ENCODE measurements at places on chromosomes 3 and 15.

- DNase-seq = no peak
These were observed 576.2 kb upstream of the KCNMB2 start for GRCh38 chr3:177960014-177960413.

DNA sequence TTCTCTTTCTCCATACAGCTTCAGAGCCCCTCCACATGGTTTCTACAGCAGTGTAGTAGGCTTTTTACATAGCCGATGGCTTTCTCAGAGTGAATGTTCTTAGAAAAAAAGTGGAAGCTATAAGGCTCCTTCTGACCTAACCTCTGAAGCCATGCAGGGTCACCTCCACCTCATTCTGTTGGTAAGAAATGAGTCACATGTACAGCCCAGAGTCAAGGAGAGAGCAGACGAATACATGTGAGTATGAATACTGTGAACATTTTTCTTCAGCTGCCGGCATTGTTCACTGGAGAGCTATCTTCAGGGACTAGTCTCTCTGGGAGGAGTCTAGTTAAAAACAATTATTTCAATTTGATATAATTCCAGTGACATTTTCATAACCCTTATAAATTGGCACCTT is 68.2 kb upstream of the THRB start:
- DNase-seq = no peak

GRCh38 chr3:69082805-69083204 is 1.9 kb upstream of the ARL6IP5 start:
- peak; percentile 28 for DNase-seq

DNA sequence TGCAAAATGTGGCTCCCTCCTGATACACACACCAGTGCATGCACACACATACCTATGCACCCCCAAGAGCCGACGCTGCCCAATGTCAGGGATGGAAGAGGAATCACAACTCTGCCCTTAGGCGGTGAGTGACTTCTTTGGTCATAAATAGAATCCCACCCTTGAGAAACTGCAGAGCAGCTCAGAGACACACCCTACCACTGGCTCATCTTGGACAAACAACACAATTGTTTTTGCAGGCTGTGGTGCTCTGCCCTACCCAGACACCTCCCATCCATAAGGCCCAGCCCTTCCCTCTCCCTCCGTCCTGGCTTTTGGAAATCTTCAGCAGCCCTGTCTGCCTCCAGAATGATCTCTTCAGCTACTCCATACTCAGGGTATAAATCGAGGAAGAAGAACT is 73.8 kb upstream of the HRH1 start:
- DNase-seq = no peak

DNA sequence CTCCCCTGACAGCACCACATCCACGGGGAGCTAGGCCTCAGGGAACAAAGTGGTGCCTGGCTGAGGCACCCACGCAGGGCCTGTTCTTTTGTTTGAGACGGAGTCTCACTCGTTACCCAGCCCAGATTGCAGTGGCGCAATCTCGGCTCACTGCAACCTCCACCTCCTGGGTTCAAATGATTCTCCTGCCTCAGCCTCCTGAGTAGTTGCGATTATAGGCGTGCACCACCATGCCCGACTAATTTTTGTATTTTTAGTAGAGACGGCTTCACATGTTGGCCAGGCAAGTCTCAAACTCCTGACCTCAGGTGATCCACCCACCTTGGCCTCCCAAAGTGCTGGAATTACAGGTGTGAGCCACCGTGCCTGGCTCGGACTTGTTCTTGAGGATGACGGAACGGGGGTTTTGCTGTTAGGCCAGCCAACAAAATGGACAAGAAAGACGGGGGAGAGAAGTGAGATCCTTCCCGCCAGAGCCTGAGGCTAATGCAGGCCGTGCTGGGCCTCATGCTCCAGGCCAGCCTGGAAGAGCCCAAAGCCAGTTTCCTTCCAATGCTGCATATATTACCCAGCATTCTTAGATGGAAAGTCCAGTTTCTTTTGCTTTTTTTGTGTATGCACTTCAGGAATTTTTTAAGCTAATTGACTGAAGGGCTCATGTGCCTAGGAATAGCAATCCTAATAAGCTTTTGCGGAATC is 28.1 kb upstream of the FURIN start:
- no peak for DNase-seq

DNA sequence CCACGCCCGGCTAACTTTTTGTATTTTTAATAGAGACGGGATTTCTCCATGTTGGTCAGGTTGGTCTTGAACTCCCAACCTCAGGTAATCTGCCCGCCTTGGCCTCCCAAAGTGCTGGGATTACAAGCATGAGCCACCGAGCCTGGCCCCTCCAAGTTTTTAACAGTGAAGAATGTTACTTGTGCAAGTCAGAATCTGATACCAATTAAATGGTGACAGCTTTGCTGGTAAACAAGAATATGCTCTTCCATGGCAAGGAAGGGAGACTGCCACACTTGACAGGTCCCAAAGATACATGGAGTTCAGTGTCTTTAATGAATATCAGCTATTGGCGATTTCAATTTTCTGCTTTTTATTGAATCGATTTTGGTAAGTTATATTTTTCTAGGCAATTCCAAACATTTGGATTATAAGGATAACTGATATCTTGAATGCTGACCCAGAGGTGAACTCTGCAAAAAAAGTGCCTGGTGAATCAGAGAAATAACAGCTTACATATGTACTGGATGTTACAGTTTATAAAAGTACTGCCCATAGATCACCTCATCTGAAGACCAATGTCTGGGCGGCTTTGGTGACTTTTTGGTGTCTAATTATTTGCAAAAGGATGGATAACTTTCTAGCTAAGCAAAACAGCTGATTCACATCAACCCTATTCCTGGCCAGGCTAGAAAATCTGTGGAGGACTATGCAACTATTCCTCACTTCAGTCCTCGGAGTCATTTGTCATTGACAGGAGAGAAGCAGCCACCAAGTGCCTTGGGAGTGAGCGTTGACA is 1.2 kb downstream of the PARP16 start:
- no peak for DNase-seq

GRCh38 chr3:143354342-143354741 is 234.8 kb downstream of the CHST2 start:
- DNase-seq = no peak

- DNase-seq = peak; percentile 62
These were observed 2.1 kb downstream of the TRIM69 start for GRCh38 chr15:44738340-44738984.

GRCh38 chr3:187401856-187402255 is 33.7 kb downstream of the RTP4 start:
- DNase-seq = no peak

GRCh38 chr3:196454935-196455334 is 22.7 kb upstream of the UBXN7 start:
- DNase-seq = no peak

- no peak for DNase-seq
These were observed 67.0 kb upstream of the SEC61A1 start for GRCh38 chr3:127985216-127985615.

DNA sequence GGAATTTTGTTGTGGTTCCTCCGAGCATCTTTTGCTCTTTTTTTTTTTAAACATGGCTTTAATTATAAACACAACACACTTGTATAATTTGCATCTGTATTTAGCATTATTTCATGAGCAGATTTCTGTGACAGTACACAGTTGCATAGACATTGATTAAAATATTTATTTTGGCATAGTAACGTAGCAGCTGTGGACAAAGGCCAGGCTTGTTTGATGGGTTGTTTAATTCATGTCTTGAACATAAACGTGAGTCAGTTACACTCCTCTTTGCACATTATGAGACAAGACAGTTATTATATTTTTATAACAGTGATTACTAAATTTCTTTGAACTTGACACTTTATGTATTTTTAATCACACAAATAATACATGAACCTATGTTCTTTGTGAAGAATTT is 182.5 kb downstream of the CACNA2D3 start:
- DNase-seq = no peak

DNA sequence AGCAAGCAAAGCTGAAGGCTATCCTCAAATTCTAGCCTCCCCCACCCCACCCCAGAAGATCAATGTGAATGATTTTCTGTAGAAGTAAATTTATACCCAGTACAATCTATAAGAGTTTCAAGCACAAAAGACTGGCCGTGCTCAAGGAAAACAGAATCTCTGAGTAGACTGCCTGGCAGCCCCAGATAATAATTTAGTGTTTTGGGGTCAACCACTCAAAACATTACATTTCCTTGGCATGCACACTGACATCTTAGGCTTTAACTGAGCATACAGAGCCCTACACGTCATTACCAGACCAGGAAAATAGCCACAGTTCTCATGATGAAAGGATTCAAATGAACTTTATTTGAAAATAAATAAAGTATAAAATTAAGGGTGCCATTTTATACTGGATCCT is 376.5 kb downstream of the TBL1XR1 start:
- no peak for DNase-seq

DNA sequence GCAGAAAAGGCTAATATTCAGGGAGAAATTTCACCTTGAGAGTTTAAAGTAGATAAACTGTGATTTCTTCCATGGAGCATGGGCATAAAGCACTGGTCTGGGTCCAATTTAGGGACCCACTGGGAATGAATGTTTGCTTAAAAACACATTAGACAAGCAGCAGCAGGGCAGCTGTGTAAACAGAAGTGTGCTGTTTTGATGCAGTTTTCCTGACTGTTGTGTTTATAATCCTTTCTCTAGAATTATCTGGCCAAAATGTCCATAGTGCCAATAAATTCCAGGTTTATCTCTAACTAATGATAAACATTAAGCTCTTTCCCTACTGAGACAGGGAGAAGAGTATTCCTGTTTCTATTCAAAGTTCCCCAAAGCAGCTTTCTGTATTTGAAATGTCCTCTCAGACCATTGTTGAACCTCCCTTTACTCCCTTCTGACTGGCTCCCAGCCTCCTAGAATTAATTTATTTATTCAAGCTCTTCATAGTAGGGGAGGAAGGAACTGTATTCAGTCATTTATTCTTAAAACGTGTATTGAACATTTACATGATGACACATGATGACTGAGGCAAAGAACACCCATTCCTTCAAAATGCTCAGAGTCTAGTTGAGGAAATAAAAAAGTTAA is 7.0 kb upstream of the TM4SF18 start:
- no peak for DNase-seq

DNA sequence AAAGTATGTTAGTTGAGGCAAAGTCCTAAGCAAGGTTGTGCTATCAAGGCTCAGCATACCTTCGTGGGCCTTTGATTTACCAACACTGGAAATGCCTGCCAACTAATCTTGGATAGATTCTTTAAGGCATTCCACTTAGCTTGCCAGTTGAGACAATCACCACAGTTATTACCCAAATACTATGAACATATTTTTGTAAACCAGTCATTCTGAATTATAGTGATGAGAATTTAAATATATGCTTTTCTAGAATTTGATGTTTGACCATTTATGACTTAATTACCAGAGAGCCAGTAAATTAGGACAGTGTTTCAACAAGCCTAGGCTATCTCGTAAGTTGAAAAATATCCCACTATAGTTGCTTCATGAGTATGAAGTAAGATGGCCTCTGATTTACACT is 15.5 kb downstream of the TRIM59 start:
- DNase-seq = no peak

DNA sequence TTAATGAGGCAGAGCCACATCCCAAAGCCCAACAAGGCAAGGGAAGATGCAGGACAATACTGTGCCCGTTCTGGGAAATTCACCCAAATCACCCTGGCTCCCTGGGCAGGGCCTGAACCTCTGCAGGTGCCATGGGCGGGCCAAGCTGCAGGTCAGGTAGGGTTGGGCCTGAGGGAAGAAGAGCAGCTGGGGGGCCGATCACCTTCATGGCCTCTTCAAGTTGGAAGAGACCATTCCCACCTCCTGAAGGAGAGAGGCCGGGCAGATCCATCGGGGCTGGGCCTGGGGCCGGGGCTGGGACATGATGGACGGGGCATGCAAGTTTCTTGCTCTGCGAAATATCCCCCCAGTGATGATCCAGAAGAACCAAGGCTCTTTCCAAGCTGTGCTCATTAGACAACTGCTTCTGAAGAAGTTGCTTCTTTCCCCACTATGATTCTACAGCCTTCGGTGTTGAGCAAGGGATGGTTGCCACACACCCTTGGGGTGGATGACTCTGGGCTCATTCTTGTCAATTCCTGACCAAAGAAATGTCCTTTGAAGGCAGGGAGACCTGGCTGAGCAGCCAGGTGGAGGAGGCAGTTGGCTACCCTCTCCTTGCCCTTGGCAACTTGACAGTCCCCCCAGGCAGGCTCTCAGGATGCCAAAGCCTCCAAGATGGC is 38.2 kb downstream of the KLHL25 start:
- DNase-seq = no peak

DNA sequence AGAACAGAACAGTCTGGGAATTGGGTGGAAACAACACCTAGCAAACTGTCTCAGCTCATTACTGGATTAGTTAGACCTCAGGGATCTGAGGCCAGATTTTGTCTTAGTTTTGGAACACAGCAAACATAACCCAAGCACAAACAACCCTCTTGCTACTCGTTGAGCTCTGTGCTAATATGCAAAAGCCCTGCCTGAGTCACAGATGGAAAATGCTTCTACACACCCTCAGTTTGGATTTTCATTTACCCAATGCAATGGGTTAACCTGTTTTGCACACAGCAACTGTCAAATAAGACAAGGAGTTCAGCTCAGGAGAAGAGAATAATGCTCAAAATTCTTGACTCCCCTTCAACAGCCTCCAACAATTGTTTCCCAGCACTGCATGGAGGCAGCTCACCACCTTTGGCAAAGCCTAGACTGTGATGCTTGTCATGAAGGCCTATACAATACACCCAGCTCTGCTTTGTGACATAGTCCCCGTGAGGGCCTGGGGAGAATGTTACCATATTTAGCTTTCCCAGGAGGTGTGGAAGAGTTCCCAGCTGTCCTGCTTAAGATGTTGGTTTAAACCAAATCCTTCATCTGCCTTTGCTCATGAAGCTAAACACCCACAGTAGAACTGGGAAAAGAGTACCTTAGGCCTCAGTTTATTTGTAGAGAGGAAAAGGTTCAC is 68.9 kb upstream of the MNS1 start:
- peak; percentile 48 for DNase-seq

- DNase-seq = no peak
These were observed 6.4 kb downstream of the NSUN3 start for GRCh38 chr3:94069194-94069813.

DNA sequence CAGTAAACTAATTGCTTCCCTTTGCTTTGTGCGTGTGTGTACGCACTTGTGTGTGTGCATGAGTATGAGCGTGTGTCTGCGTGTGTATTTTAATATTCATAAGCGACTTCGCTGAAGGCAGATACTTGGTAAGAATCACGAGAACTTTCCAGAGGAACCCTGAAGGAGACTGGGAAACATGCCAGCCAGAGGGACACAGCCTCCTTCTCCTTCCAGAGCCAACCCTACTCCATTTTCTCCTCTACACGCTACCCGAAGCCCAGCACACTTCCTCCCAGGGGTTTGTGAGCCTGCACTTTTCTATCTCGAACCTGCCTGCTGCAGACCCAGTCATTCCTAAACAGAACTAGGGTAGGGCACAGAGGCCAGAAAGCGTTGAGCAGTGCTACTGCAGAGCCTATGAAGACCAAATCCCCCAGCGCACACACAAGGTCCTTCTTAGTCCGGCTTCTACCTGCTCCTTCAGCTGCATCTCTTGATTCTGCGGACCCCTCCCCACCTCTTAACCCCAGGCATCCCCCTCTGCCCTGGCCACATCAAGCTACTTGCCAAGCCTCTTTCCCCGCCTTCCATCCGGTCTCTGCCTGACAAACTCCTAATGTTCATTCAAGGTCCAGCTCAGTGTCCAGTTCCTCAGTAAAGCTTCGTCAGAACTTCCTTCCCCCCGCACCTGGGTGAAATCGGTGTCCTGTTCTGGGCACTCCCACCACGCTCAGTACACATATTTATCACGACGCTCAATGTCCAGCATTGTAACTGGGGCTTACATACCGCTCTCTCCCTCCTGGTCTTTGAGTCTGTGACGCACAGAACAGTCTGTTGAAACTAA is 191.8 kb downstream of the FAM43A start:
- no peak for DNase-seq

GRCh38 chr15:65374821-65375401 is 2.9 kb downstream of the IGDCC3 start:
- no peak for DNase-seq
